Lower lobe of right lung (tissue), 2 donors: ENCODE measurements at places on chromosomes 5 and 9. TPM values are rescaled to one million over a fixed set of nuclear protein-coding genes. Genes with fewer than 3 reads are reported as not detected.

The QRFP gene
- total RNA-seq: not detected

The TNC gene
- total RNA-seq: 18.5 TPM

GRCh38 chr9:81687521-81688261, 1.7 kb downstream of the TLE1 start:
- H3K36me3 ChIP-seq: no peaks in the 10 kb centered on the region
- H3K4me3 ChIP-seq: peak overlapping the region; percentile 80
- no peaks in the 10 kb centered on the region for H3K27me3 ChIP-seq
- H3K4me1 ChIP-seq: peaks cover 45% of the 10 kb centered on the region
- DNase-seq: peak; percentile 63

DNA sequence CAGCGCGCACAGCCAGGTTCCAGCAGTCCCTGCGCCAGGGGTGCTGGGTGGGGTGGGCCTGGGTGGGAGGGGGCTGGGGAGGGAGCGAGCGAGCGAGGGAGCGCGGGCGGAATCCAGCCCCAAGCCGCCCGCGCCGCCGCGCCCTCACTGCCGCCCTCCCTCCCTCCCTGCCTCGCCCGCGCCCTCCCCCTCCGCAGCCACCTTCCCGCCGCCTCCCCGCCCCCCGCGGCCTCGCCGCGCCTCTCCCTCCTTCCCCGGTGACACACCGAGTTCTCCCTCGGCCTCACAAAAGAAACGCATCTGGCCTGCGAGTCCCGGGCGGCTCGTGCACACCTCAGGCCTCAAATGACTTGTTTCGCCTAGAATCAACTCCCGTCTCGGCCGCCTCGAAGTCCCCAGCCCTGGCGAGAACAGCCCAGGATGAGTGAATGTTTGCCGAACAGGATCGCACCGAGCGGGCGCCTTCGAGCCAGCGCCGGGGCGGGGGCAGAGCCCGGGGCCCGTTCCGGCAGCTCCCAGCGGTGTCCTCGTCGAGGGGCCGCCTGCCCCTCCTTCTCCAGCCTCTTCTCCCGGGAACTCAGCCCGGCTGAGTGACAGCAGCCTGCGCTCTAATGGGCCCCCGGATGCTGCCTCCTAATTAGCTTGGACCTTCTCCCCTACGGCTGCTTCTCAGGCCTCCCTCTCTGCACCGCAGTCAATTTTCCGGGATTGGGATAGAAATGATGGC, 371 bp upstream of the PITX1 start:
- H3K36me3 ChIP-seq: no peaks in the 10 kb centered on the region
- H3K27me3 ChIP-seq: peaks cover 96% of the 10 kb centered on the region
- peak; percentile 52 for DNase-seq
- H3K27ac ChIP-seq: no peak overlapping the region
- H3K4me3 ChIP-seq: peak overlapping the region; percentile 50

DNA sequence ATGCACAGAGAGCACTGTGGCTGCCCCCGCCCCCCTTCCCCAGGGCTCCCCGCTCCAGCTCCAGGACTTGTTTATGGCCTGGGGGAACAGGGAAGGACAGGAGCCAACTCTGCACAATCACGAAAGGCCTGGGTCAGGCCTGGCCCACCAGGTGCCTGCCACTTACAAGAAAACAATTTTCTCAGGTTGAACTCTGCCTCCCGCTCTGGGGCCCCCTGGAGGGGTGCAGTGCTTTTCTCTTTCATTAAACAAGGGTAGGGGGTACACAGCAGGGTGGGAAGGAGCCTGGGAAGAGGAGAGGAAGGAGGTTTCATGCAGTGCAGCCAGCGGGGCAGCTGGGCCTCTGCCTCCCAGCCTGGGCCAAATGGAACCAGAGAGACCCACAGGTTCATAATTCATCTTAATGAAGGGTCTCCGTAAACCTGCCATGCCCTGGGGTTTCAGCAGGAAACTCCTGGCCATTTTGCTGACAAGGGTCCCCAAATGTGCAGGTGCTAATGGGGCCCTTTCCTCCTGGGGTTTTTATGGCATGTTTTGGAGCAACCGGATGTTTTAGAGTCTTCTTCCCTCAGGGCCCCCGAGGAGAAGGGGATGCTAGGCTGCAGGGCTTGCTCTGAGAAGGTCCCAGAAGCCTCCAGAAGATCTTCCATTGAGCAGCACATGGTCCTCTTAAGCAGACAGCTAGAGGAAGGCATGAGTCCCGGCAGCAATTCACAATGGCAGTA, 219.8 kb downstream of the SLIT3 start:
- no peaks in the 10 kb centered on the region for H3K4me1 ChIP-seq
- no peaks in the 10 kb centered on the region for H3K27me3 ChIP-seq
- H3K27ac ChIP-seq: no peak overlapping the region
- H3K4me3 ChIP-seq: no peak overlapping the region
- DNase-seq: no peak

DNA sequence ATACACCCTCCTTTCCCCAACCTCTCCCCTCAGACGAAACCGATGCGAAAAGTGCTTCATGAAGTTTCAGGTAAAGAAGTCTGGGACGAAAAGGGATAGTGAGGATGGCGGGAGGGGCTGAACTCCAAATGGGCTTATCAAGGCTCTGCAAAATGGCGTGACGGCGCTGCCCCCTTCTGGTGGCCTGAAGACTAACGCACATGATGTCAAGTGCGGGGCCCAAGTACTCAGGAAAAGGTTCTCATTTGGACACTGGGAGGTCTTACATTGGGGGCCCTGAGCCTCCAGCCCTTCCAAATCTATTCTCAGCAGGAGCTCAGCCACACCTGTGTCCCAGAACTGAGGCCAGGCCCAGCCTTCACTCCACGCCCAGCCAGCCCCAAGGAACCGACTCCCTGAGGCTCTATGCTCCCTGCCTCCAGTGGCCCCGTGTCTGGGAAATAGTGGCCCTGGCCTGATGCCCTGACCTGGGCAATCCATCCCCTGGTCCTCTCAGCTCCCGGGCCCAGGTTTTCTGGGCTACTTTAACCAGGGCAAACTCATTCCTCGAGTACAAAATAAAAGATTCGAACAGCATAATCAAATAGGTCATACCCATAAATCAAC, 119.9 kb downstream of the KCNIP1 start:
- H3K27me3 ChIP-seq: peaks cover 9% of the 10 kb centered on the region
- H3K36me3 ChIP-seq: no peaks in the 10 kb centered on the region
- H3K27ac ChIP-seq: no peak overlapping the region
- DNase-seq: no peak
- no peak overlapping the region for H3K4me3 ChIP-seq

- H3K36me3 ChIP-seq: no peaks in the 10 kb centered on the region
- peak overlapping the region; percentile 94 for H3K4me3 ChIP-seq
- peaks cover 53% of the 10 kb centered on the region for H3K4me1 ChIP-seq
- peak overlapping the region; percentile 98 for H3K27ac ChIP-seq
- no peak for DNase-seq
Observed at GRCh38 chr9:97633859-97634490, 354 bp downstream of the NCBP1 start.

DNA sequence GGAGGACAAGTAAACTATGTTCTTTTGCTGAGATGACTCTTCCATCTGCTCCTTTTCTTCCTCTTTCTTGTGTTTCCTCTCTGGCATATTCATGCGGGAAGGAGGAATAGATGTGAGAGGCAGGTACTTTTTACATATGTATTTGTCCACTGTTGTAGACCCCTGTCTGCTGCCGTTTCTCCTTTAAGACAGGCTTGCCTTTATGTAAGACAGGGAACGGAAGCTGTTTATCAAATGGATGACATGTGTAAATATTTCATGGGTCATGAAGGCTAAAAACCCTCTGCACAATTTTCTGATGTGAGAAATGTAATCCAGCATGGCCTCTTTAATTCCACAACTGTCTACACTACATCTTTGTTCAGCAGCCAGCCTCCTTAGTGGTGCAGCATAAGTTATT, 1525.5 kb upstream of the NUDT12 start:
- no peak overlapping the region for H3K27ac ChIP-seq
- H3K4me3 ChIP-seq: no peak overlapping the region
- H3K4me1 ChIP-seq: no peaks in the 10 kb centered on the region
- H3K27me3 ChIP-seq: no peaks in the 10 kb centered on the region

GRCh38 chr9:34331196-34331595, 1.8 kb downstream of the NUDT2 start:
- DNase-seq: no peak
- H3K4me1 ChIP-seq: peaks cover 17% of the 10 kb centered on the region
- H3K36me3 ChIP-seq: peaks cover 9% of the 10 kb centered on the region
- no peak overlapping the region for H3K4me3 ChIP-seq
